ENCODE measurements at places on chromosomes 5 and 9.

GRCh38 chr5:6340100-6340499 is 38.2 kb downstream of the MED10 start:
- no peak for DNase-seq

DNA sequence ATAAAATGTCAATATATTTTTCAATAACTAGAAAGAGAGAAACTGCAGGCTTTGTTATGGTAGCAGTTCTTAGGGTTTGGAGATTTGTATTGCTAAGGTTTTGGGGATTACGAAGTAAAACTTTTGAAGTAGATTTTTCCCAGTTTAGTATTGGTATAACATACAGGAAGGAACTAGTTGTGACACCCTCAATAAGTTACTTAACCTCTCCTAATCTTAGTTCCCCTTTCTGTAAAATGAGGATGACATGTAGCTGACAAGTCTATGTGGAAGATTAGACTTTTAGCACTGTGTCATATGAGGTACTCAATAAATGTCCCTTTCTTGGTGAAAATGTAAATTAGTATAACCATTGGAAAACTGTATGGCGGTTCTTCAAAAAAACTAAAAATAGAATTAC is 73.4 kb upstream of the ATG10 start:
- no peak for DNase-seq

- no peak for DNase-seq
These were observed 156.3 kb downstream of the ESM1 start for GRCh38 chr5:54829102-54829501.

- peak; percentile 62 for DNase-seq
These were observed 51.2 kb upstream of the TESK1 start for GRCh38 chr9:35553670-35554543.

GRCh38 chr9:128747241-128747640 is 23.3 kb upstream of the ZDHHC12 start:
- DNase-seq = no peak

DNA sequence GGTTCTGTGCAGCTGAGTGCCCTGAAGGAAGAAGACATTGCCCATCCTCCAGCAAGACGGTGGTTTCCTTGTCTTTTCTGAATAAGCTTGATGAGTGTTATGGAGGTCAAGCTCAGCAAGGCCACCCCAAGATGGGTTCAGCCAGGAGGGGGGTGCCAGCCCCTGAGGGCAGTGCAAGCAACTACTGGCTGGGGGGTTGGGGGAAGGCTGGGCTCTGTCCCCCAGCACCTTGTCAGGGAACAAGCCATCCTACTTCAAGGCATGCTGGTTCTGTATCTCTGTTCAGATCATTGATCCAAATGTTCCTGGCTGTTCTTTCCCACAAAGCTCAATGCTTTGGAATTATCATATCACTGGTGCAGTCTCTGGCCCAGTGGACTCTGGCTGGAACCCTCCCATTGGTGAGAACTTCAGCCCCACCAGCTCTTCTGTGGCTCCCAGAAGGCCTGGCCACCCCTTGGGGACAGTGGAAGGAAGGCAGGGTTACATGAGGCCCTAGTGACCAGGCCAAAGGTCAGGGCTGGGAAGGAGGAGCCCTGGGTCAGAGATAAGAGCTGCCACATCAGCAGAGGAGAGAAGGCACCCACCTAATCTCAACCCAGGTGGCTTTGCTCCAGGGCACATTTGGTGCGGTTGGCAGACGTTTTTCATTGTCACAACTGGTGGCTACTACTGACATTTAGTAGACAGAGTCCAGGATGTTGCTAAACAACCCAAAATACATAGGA is 280.2 kb downstream of the IRX2 start:
- no peak for DNase-seq

DNA sequence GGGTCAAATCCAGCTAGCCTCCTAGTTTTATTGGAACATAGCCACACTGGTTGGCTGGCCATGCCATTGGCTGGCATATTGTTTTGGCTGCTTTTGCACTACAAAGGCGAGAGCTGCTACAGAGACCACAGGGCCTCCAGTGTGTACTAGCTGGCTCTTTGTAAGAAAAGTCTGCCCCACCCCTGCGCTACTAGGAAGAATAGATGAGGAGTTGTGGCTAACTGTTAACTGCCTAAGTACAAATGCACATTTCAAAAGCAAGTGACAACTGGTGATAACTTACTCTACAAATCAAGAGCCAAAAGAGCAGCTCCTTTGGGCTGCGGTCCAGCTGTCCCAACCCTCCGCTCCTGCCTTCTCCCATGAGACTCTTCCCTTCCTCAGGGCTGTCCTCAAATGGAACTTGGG is 63.9 kb downstream of the SERINC5 start:
- no peak for DNase-seq

DNA sequence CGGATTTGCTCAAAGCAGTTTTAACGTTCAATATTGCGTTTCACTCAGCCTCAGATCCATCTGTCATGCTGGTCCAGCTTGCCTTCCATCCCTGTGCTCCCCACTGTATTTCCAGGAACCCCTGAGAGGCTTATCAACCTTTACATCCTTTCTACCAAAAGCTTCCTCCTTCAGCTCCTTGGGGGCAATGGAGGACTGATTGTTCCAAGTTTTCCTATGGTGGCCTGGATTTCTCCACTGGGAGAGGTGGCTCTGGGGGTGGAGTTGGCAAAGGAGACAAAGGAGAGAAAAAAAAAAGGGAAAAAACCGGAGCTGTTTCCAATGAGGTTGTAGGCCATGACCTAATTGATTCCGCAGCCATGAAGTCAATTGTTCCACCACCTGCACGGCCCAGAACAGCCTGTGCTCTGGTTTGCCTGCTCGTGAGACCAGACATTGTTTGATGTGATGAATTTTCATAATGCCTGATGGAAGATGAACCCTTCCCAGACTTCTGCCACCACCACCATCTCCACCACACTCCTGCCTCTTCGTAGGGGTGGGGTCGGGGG is 54.1 kb downstream of the ABLIM3 start:
- no peak for DNase-seq

DNA sequence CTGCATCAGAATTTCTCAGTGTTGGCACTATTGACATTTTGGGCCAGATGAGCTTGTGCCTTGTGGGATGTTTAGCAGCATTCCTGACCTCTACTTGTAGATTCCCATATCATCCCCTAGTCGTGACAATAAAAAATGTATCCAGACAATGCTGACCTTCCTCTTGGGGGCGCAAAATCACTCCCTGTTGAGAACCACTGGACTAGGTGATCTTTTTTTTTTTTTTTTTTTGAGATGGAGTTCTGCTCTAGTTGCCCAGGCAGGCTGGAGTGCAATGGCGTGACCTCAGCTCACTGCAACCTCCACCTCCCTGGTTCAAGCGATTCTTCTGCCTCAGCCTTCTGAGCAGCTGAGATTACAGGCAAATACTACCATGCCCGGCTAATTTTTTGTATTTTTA is 22.6 kb downstream of the STXBP1 start:
- no peak for DNase-seq

DNA sequence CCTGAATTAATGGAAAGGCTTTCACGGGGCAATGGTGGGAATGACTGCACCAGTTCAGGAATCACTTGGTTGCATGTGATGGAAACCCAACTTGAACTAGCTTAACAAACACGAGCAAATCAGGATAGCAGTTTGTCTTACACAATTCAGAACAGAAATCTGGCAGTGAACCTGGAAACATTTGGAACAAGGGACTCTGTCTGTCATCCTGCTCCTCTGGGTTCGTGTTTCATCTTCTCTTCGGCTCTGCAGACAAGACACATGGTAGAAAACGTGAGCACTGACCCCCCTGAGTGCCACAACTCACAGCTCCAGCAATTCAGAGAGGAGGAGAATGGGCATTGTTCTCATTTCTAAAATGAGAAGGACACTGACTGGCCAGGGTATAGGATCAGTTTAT is 218.1 kb upstream of the NREP start:
- no peak for DNase-seq

GRCh38 chr9:121451586-121451985 is 48.1 kb downstream of the GGTA1 start:
- DNase-seq = no peak

DNA sequence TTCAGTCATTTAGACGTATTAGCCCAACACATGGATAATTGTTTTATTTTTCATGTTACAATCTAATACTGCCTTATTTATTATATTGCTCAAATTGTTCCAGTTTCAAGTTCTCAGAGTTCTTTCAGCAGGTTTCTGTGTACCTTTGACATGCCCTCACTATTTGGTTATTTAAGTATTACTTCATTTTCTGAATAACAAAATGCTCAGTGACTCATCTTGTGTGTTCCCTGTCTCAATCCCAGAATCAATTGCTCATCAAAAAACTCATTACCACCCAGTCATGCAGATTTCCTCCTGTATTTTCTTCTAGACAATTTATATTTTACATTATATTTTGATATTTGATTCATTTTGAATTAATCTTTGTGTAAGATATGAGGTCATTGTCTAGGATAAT is 562.6 kb downstream of the ANXA1 start:
- DNase-seq = peak; percentile 94

- DNase-seq = no peak
These were observed 8.2 kb upstream of the ISL1 start for GRCh38 chr5:51375084-51375483.

- DNase-seq = no peak
These were observed 20.4 kb downstream of the CNOT8 start for GRCh38 chr5:154878642-154879335.

GRCh38 chr5:177496727-177497291 is 595 bp downstream of the PDLIM7 start:
- DNase-seq = peak; percentile 69

GRCh38 chr5:127834554-127834953 is 131.4 kb downstream of the CCDC192 start:
- DNase-seq = no peak

GRCh38 chr5:2724031-2724581 is 27.4 kb downstream of the IRX2 start:
- DNase-seq = no peak

DNA sequence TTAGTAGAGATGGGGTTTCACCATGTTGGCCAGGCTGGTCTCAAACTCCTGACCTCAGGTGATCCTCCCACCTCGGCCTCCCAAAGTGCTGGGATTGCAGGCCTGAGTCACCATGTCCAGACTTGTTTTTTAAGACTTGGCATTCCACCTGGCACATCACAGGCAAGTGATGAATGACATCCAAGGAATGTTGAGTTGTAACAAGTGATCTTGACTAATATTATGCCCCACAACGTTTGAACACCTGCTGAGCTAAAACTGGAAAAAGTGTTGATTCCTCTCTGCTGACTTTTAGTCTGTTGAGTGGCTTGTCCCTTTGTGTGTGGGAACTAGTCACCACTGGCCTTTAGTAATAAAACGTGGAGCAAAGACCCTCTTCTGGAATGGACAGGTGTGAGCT is 54.6 kb downstream of the SUB1 start:
- DNase-seq = peak; percentile 95

DNA sequence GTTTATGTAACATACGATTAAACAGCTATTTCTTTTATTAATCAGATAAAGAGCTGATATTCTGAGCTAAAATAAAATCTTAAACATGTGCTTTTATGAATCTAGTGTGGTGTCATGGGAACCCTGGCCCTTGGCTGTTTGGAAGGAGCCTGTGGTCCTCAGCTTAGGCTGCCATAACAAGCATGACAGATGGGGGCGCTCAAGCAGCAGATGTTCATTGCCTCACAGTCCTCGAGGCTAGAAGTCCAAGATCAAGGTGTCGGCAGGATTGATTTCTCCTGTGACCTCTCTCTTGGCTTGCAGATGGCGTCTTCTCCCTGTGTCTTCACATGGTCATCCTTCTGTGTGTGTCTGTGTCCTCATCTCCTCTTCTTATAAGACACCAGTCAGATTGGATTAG is 448.2 kb downstream of the GADD45G start:
- no peak for DNase-seq

GRCh38 chr5:55836191-55836590 is 15.0 kb upstream of the IL31RA start:
- no peak for DNase-seq

DNA sequence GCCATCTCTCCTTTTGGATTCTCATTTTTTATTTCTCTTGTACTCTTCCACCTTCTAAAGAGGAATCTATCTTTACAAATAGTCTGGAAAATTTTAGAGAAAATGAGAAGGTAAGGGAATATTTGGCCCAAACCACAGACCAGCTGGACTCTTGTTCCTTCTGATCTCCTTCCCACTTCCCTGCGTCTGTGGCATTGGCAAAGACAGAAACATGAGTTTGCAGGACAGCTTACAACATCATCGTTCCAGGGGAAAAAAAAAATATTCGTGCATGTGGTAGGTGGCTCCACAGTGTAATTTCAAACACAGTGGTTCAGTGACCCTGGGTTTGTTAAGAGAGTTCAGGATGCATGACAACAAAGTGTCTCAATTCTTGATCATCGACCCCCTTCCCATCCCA is 755.0 kb downstream of the DNAH5 start:
- DNase-seq = no peak

DNA sequence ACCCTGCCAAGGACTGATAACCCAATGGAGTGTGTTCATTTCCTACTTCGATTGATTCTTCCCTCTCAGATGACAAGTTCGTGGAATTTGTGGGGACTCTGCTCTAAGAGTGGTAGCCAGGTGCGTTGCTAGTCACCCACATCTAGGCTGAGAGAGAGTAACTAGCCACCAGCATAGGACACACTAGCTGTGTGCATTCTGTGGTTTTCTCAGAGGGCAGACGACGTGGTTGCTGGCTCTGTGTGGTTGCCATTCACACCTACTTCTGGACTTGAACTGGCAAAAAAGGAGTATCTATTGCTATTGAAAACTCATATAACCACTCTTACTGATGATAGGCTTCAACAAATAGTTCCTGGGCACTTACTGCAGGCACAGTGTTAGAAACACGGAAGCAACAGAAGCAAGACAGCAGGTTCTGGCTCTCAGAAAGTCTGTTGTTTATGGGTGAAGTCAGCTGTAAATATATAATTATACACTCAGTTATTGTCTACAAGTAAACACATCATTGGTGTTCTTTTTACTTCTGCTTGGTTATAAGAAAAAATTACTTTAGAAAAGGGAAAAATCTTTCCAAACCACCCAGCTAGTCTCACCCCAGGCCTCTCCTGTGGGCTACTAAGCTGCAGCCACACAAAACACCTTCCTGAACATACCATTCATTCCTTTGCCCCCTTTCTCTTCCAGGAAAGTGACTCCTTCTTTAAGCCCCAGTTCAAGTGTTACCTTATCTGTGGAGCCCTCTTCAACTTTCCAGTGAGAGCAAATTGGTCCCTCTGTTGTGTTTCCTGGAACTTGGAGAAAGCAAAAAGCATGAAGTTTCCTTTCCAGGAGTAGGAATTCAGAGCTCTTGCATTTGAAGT is 151.1 kb upstream of the HAPLN1 start:
- no peak for DNase-seq

- peak; percentile 74 for DNase-seq
These were observed 244.7 kb downstream of the PIK3R1 start for GRCh38 chr5:68460147-68460798.

DNA sequence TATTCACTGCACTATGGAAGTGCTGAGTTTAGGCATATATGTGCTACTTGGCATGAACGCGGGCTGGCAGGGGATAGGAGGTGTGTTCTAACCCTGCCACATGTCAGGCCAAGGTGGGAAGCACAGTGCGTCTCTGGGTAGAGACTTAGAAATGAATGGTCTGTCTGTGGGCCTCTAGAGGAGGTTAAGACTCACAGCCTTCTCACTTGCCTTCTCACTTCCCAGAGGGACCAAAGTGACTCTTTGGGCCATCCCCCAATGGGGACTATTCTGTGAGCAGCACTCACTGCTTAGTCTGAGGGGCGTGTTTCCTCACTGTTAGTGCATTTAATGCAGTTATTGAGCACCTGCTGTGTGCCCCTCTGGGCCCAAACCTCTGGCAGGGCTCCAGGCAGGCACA is 2.4 kb upstream of the PITX1 start:
- no peak for DNase-seq

All from bronchial epithelial cell (primary cell).